ENCODE measurements at places on chromosomes 11 and 22.

DNA sequence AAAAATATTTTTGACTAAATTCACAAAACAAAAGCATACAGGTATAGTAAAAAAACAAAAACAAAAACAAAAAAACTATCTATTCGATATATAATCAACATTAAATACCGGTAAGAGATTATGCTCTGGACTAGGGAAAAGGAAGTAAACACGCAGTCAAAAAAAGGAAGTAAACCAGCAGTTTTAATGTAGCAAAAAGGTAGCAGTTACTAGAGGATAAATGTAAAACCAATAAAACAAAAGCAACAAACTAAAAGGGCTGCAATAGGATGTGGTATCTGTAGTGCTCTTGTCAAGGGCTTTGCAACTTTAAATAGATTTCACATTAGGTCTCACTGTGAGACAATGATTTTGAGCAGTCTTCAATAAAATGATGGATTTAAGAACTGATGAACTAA lies 2.4 kb downstream of the TRIM22 start:
- no peak for DNase-seq

- DNase-seq, result no peak
Measured at GRCh38 chr11:2697866-2698265, 1.9 kb downstream of the KCNQ1OT1 start.

- DNase-seq, result no peak
Measured at GRCh38 chr11:129440028-129440713, 64.5 kb downstream of the BARX2 start.

DNA sequence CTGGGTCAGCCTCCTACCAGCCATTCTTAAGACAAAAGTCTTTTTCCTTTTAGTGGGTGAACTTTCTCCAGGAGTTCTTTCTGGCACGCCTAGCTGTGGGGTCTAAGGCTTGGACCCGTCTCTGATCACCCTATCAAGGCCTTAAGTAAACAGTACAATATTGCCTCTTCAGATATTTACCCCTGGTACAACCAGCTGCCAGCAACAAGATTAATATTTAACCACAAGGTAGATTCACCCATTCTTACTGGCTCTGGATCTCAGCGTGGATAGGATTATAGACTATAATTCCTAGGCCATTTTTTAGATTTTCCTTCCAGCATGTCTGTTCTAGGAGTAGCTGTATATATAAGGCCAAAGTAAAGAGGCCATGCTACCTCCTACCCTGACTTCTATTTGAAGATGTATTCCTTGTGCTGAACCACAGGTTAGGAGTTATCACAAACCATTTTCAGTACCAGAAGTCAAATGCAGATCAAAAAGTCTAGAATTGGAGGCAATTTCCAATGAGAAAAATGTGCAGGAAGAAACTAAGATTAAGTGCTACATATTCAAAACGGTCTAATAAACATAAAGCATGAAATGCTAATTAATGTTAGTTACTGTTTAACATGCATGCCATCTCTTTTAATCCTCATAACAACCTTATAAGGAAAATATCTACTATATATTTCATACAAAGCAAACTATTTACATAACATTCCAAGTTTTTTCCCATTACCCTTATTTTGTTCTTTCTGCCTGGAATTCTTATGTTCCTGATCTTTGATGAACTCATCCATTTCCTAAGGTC lies 110.0 kb upstream of the SYN3 start:
- DNase-seq, result no peak

GRCh38 chr22:47018010-47018910 lies 255.8 kb downstream of the TBC1D22A start:
- no peak for DNase-seq

GRCh38 chr11:44004452-44005062 lies 43.2 kb upstream of the ACCSL start:
- DNase-seq, result no peak

GRCh38 chr22:45169591-45170466 lies 6.1 kb downstream of the NUP50 start:
- peak; percentile 41 for DNase-seq

DNA sequence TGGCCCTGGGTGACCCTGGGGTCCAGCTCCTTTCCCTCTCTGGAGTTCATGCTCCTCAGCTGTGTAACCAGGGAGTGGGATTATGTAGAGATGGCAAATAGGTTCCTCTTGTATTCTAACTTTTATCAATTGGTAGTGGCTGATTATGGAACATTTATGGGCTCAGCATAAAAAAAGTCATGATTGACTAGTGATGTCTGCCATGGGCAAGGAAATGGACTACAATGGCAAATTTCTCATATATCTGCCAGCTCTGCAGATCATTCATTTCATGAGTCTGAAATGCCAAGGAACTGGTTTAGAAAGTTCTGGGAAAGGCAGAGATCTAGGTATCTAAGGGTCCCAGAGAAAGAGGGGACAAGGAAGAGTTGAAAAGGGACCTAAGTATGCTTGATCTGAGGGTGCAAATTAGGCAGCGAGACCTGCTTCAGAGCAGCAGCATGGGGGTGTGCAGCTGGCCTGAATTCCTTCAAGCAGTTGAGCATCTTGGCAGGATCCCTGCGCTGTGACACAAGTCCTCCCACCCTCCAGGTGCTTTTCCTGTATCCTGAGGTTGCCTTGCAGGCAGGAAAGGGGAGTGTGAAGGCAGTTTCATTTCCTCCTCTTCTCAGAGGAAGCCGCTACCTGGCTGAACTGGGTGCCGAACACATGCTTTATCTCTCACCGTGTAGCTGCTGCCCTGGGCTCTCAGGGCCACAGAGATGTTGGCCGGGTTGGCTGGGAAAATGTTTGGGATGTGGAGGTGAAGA lies 10.4 kb downstream of the SLC15A3 start:
- DNase-seq, result no peak

DNA sequence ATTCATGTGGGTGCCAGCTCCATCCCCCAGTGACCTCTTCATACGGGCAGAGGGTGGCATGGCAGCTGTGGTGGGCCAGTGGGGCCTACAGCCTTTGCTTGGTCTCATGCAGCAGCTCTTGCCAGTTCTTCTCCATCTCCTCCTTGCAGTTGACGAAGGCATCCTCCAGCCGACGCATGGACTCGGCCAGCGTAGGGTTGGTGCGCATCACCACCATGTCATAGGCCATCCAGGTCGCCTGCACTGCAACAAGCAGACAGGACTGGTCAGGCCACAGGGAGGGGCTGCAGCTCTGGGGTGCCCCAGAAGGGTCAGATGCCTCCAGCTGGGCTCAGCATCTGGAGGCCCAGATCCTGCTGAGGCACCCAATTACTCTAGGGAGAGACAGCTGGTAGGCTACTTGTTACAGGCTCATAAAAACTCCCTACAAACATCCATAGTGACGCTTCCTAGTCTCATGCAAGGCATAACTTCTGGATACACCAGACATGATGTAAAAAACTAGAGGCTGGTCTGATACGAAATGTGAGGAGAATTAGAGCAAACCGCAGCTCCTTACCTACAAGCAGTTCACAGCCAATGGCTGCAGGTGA lies 5.6 kb downstream of the KLHDC7B start:
- no peak for DNase-seq

DNA sequence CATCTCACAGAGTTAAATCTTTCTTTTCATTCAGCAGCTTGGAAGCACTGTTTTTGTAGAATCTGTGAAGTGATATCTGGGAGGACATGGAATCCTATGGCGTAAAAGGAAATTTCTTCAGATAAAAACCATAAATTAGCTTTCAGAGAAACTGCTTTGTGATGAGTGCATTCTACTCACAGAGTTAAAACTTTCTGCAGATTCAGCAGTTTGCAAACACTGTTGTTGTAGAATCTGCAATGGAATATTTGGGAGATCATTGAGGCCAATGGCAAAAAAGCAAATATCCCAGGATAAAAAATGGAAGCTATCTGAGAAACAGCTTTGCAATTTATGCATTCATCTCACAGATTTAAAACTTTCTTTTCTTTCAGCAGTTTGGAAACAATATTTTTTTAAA lies 180.6 kb downstream of the OR4A47 start:
- DNase-seq, result no peak
